Astrocyte of the spinal cord (primary cell): ENCODE measurements at places on chromosomes 6 and 20.

DNA sequence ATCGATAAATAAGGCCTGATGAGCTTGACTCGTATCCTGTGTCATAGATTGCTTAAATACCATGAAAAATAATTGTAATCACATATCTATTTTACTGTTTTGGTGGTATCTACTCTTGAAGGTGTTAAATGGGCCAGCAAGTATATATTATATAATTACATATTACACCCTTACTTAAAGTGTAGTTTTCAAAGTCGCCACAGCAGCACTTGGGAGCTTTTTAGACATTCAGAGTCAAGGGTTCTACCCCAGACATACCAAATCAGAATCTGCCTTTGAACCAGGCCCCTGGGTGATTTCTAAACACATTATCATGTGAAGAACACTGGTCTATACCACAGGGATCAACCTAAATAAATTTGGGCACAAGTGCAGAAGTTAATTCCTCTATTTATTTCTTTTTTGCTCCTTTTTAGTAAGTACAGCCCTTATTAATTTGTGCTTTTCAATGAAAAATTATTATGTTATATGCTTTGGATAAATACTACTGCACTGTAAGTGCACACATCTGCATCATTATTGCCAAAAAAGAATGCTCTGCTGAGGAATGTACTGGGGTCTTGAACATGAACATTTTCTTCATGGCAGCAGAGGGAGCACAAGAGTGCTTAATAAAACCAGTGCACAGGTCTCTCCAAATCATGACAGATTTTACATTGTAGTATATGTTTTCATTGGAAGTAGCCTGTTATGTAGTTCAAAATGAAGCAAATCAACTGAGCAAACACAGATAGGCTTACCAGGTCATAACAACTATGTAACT lies 3.1 kb upstream of the ATXN1 start:
- DNase-seq: peak; percentile 78

DNA sequence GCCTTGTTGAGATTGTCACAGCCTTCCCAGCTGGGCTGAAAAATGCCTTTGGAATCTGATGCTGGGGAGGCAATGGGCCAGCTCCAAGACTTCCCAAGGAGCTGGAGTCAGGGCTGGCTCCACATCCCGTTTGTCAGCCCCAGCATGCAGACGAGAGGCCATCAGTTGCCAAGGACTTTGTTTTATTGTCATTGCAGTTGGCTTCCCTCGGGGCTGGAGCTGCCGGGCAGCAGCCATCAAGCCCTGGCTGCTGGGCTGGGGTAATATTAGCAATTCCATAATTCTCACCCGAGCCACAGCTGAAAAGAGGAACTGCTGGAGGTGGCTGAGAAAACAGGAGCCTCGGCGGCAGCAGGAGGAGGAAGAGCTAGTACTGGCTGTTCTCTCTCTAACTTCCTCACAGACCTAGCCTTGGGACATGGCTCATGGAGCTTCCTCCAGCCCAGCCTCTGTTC lies 182.5 kb downstream of the CDC5L start:
- DNase-seq: peak; percentile 61

DNA sequence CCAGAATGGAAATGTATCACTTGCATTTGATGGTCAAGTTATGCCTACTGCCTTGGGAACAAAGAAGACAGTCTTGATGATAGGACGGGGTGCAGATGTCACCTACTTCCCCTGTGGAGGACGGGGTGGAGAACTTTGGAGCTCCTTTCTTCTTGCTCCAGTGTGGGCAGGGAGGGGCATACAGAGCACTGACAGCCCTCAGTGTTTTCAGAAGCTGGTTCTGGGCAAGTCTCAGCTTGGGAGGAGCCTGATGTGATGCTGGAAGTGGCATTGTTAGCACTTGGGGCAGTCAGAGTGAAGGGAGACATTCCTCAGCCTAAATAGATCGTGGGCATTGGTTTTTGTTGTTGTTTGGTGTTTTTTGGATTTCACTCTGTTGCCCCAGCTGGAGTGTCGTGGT lies 59.7 kb downstream of the SYNJ2 start:
- DNase-seq: no peak

- DNase-seq: no peak
Observed at GRCh38 chr20:2246069-2246491, 49.7 kb upstream of the TGM3 start.

- DNase-seq: no peak
Observed at GRCh38 chr20:16942756-16943155, 194.6 kb downstream of the OTOR start.

GRCh38 chr6:119121367-119121766 lies 42.9 kb upstream of the FAM184A start:
- DNase-seq: no peak

- DNase-seq: no peak
Observed at GRCh38 chr6:122650403-122650802, 40.2 kb downstream of the PKIB start.

DNA sequence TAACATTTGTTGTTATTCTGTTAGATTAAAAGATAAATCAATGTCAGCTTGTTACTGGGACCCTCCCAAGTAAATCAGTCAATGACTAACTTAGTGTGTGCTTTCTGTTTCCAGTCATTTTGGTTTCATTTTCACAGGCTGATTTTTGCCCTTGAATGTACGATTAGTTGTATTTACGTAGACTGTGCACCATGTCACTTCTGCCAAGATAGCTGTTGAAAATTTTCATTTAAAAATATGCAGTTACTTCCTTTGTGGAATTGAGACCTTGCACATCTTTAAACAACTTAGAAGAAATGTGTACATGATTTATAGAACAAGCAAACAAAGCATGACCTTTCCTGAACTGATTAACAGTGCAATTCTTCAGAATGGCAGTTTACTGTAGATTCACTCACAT lies 944.8 kb upstream of the CITED2 start:
- peak; percentile 70 for DNase-seq

DNA sequence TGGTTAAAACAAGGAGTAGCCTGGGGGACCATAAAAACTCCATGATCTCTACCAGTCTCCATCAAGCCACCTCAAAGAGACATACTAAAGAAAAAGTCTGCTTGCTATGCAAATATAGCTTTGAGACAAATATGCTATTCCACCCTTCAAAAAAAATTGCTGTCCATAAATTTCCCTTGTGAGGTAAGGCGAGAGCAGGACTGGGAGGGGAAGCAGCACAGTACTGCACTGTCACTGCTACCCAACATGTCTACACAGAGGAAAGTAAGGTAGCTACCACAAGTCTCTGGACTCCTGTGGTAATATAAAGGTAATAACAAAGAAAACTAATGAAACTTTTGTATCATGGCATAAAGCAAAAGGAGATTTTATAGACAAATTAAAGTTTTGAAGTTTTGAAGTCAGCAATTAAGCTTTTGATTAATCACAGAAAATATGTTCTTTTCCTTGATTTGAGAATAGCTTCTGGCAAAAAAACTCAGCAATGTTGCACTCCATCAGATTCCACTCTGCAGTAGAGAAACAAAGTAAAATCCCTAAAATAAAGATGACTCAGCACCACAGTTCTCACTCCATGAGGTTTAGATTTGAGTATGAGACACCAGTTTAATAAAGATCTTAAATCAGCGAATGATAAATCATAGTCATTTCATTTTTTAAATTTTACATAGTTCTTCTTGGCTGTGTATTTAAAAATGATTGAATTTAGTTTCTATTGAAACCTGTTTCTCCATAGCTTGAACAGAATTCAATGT lies 602.4 kb downstream of the COL12A1 start:
- peak; percentile 38 for DNase-seq

DNA sequence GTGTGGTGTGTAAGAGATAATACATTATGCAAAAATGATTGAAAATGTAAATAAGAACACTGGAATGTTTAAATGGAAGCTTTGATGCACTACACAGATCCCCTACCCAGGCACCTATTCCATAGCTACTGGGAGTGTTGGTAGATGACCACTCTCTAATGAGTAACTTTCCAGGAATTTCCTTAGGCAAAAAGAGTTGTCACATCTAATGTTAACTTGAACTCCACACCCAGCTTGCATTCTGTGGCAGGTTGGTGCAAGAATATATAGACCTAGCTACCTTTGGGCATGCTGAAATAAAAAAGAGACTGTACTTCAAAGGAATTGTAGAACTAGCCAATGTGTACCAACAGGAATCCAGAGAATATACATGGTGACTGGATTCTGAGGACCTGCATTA lies 1254.2 kb upstream of the EYS start:
- no peak for DNase-seq

DNA sequence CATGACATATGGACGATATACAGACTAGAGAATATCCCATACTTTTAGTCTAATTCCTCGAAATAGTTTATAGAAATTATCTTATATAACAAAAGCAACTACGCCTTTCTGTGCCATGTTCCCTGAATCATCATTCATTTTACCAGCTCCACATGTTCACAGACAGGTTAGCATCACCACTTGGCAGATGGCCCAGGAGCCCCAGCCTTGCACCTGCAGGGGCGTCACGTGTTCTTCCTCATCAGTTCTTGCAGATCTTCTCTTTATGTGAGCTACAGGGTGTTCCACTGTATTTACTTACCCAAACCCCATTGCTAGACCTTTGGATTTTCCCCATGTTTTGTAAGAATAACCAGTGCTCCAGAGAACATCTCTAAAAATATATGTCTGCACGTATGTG lies 12.6 kb upstream of the BNIP5 start:
- DNase-seq: no peak

- no peak for DNase-seq
Observed at GRCh38 chr20:63446216-63447024, 26.0 kb downstream of the KCNQ2 start.

DNA sequence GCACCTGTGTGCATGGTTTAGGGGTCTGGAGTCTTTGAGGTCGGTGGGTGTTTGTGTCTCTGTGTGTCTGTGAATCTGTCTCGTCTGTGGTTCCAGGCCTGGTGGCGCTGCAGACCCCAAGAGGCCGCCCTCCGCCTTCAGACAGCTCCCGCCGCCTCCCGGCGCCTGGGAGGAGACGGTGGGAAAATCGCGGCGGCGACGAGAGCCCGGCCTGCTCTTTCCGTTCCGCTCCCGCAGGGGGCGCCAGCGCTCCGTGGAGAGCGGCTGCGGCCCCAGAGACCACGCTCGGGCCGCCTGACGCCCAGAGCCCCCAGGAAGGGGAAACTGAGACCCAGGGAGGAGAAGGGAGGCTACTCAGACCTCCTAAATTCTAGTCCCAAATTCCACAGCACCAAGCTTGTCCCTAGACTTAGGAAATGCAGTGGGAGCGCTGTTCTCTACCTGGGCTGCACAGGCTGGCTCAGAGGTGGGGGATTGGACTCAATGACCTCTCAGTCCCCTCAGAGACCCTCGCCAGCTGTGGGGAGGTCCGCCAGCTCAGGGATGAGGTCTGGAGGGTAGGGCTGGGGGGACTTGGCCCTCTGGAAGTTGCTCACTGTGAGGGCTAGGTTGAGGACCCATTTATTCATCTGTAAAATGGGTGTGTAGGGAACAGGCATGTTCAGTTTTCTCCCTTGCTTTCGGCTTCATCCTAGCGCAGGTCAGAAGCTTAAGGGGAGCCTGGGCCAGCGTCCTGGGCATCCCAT lies 36.9 kb upstream of the BLCAP start:
- DNase-seq: peak; percentile 7

GRCh38 chr20:33828967-33829560 lies 17.9 kb downstream of the CHMP4B start:
- DNase-seq: no peak

- DNase-seq: no peak
Observed at GRCh38 chr20:22385602-22386305, 198.6 kb downstream of the FOXA2 start.

DNA sequence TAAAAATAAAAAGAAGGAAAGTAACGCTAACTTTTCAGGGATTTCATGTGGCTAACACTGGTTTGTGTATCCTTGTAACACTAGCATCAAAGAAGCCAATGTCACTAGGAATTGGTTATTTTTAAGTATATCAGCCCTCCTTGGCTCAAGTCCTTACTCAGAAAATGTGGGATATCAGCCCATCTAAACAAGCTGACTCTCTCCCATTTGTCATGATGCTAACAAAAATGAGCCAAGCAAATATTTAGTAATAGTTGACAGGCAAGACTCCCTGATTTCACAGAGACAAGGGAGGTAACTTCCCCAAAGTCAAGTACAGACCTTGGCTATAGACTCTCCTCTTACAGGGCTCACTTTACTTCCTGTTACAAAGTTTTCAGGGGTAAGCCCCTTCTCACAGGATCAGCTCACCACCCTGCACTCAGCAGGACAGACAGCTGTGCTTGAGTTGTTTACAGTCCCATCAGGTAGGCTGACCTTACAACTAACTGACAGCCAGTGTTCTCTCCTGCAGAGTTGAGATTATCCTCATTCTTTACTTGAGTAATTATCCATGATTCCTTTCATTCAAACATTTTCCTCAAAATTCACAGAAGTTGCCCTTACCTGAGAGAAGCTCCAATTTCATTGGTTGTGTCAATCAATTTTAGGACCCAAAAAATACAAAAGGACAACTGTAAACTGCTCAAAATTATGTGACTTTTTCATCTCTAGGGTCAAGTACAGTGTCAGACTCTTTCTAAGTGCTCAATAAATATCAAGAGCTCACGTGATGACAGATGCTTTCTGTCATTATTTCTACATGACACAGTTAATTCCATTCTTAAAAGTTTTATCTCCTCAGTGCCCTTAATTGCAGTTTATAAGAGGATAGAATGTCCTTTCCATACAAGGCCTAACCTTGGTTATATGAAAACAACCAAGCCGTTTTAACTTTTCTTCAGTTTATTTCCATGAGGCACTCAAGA lies 38.1 kb upstream of the BMP5 start:
- DNase-seq: no peak

- DNase-seq: peak; percentile 24
Observed at GRCh38 chr6:101195588-101195987, 197.9 kb upstream of the GRIK2 start.

- peak; percentile 35 for DNase-seq
Observed at GRCh38 chr6:137717074-137718073, 149.7 kb upstream of the TNFAIP3 start.

GRCh38 chr6:55957961-55958422 lies 82.6 kb upstream of the BMP5 start:
- DNase-seq: peak; percentile 12

GRCh38 chr6:41675176-41675775 lies 37.0 kb downstream of the MDFI start:
- DNase-seq: no peak

GRCh38 chr20:32575227-32575581 lies 9.9 kb downstream of the NOL4L start:
- DNase-seq: no peak

GRCh38 chr6:16618962-16619361 lies 142.3 kb downstream of the ATXN1 start:
- DNase-seq: no peak

GRCh38 chr20:58514321-58515232 lies 622 bp downstream of the APCDD1L start:
- peak; percentile 23 for DNase-seq

DNA sequence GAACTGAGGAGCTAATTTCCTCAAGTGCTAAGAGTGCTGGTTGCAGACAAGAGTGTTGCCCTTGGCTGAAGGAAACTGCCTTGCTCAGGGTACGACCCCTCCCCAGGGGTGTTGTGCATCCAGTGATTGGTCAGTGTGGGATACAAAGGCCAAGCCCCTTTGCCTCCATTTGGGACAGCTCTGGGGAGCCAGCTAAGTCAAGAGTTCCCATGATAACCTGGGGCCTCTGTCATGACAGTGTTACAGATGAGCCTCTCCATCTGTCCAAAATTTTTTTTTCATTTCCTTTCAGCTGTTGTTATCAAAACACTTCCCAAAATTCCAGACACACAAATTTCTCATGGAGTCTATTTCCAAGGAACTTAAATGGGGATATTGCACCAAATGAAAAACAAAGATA lies 93.3 kb downstream of the HS3ST5 start:
- no peak for DNase-seq
